ENCODE measurements at places on chromosomes 2 and 18.

DNA sequence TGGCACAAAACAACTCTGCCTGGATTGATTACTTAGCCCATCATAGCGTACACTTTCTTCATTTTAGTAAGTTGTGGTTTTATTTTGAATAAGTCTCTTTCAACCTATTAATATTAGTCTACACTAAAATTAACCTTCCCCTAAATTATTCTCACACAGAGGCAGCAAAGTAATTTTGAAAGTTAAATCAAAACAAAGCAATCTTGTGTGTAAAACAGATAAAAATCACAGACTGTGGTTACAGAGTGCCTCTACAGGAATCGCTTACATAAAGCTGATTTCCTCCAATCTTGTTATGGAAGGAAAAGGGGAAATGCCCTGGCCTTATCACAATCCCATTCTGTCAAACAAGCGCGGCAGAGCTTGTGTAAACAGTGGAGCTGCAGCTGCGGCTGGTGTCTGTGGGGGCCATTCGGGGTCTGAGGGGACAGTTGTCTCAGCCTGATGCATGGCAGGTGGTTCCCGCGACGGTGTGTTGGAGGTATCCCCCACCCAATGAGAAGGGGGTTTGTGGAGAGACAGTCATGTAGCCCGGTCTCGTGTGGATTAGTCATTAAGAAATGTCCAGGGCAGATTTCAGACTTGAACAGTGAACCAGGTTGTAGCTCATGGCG is 42.1 kb downstream of the BCL2L11 start:
- peak; percentile 78 for DNase-seq

DNA sequence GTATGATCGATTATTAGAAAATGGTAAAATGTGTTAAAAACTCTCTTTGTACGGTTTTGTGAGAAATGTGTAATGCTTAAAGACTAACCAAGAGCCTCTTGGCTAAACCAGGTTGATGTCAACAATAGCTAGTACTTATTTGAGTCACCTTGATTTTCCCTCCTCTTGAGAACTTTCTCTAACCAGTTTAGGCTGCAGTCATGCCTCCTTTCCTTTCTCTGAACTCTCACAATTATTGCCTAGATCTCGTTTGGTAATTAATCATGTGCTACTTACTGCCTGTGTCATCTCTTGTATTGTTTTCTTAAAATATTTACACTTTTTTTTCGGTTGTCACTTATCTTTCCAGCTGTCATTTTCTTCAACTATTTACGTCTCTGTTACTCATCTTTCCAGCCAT is 1.1 kb upstream of the EPC2 start:
- peak; percentile 7 for DNase-seq

GRCh38 chr2:128687565-128687964 is 368.9 kb upstream of the HS6ST1 start:
- DNase-seq, result no peak

DNA sequence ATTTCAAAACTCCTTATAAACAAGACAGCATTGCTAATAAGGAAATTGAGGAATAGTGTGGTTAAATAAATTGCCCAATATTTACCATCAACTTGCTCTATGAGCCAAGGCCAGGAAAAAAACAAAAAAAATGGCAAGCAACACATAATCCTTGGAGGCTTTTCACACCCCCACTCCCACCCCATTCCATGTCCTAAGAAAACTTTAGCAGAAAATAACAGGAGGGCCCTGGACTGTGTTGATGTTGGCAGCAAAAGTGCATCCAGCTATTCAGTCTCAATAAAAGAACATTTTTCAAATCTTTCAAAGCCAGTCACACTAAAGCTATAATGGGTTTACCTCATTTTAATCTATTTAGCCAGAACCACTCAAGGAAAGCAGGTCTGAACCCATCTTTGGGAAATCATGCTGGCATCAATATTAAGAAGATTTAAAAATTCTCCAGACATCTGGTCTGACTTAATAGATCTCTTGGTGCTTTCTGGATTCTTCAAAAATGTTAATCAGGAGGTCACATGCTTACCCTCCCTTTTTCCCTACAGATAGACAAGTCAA is 34.6 kb upstream of the STK17B start:
- no peak for DNase-seq

- no peak for DNase-seq
These were observed 139.0 kb upstream of the ITGB6 start for GRCh38 chr2:160338901-160339685.

DNA sequence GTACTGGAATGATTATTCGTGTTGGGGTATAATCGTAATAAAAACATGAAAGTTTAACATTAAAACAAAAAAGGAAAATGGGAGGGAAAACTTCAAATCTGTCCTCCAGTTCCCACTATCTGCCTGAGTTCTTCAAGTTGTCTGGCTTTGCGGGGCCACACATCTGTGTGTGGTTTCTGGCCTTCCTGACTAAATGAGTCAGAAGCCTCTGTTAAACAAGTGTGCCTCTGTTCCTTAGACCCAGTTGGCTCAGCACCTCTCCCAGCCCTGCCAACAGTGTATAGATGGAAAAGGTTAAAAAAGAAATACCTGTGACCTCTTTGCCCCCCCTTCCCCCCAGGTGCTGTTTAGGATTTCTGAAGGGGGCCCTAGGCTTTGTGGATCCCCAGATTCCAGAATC is 30.2 kb downstream of the XDH start:
- no peak for DNase-seq

DNA sequence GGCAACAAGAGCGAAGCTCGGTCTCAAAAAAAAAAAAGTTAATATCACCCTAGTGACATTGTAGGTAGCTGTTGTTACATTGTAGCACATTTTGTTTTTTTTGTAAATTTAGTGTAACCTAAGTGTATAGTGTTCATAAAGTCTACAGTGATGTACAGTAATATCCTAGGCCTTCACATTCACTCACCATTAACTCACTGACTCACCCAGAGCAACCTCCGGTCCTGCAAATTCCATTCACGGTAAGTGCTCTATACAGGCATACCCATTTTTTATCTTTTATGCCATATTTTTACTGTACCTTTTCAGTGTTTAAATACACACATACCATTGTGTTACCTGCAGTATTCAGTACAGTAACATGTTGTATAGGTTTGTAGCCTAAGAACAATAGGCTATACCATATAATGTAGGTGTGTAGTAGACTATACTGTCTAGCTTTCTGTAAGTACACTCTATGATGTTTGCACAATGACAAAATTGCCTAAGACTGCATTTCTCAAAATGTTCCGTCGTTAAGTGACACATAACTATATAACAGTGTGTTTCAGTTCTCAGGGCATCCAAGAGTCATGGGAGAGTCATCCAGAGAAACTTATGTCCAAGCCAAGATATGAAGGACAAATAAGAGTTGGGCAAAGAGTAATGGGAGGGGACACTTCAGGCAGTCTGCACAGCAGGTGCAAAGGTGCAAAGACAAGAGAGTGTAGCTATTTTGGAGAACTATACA is 68.4 kb downstream of the TANK start:
- no peak for DNase-seq

DNA sequence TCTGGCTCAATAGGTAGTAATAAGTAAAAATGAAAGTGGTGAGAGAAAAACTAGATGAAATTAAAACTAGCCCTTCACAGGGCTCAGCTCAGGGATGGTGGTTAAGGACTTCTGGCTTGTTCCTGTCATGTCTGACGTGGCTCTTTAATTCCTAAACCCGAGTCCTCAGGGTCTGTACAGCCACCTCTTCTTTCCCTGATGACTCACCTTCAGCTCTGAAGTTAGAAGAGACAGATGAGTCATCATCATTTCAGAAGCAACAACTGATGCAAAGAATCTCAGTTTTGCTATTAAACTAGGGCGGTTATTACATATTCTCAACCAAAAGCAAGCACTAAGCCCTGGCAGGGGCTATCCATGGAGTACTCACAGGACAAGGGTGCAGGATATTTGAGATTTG is 24.0 kb upstream of the ITGB6 start:
- no peak for DNase-seq

DNA sequence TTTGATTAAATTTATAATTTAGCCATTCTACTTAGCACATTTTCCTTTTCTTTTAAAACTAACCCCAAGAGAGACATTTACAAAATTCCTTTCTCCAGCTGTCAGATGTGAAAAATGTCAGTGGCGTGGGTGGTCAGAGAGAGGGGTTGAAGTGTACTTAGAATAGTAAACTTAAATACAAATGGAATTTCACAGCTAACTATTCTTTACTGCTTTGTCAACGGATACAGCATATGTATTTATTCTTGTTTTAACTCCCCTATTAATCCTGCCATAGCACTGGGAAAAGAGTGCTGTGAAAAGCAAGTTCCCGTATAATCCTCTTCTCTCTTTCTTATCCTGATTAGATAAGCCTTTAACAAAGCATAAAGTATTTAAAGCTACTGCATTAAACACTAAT is 191.4 kb upstream of the CHAC2 start:
- no peak for DNase-seq

GRCh38 chr2:218400167-218400929 is 680 bp downstream of the CTDSP1 start:
- DNase-seq, result peak; percentile 68
